Epithelial cell of proximal tubule (primary cell): ENCODE measurements at places on chromosomes 2 and 18.
A peak's percentile ranks its signal among the peaks of the same experiment; 100 is the strongest.

GRCh38 chr2:31442376-31442775 is 27.8 kb upstream of the XDH start:
- no peak for DNase-seq

DNA sequence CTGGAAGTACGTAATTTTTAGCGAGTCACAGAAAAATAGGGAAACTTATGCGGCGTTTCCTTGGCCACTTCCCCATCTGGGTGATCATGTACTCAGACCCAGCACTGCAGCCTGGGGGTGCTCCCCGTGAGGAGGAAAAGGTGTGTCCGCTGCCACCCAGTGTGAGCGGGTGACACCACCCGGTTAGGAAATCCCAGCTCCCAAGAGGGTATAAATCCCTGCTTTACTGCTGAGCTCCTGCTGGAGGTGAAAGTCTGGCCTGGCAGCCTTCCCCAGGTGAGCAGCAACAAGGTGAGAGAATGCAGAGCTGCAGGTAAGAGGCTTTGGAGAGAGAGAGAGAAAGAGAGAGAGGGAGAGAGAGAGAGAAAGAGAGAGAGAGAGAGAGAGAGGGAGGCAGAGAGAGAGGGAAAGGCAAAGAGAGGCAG is at the start of gene IL1R2:
IL1R2 (plus strand) TSS at position 240 of the 425 bp plus-strand sequence. CDS start 16,616 bp downstream, outside the sequence.
- no peak for DNase-seq

DNA sequence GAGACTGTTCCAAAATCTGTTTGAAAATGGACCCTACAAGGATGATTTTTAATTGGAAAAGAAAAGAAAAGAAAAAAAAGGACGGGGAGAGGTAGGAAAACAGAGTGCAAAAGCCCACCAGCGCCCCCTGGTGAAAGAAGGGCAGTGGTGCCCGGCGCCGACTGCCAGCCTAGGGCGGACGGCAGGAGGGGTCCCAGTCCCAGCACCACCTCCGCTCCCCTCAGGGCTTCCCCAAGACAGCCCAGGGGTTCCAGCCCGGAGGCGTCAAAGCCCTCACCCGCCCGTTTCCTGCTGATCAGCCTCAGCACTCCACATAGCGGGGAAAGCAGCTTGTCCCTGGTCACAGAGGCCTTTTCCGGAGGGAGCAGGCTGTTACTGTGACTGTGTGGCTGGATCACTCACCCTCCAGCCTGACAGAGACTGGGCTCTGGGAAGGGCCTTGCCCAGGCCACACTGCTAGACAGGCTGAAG is 213.9 kb downstream of the TFCP2L1 start:
- DNase-seq = no peak

GRCh38 chr2:153477636-153478288 is 800 bp downstream of the RPRM start:
- DNase-seq = no peak

DNA sequence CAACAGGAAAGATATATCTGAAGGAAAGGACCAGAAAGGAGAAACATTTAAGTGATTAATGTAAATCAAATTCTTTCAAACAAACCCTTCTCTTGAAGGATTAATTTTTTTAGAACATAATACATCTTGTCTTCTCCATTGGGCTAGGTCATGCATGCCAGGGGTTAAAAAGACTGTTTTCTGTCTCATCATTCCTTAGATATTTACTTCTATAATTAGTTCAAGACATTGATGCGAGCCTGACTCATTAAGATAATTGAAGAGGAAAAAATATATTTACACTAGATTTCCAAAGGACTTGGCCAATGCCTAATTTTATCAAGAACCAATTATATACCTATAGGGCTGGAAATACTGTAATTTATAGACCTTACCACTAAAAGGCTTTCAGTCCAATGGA is 166.6 kb upstream of the SETBP1 start:
- no peak for DNase-seq

GRCh38 chr2:58239243-58239925 is 1.7 kb downstream of the FANCL start:
- no peak for DNase-seq

DNA sequence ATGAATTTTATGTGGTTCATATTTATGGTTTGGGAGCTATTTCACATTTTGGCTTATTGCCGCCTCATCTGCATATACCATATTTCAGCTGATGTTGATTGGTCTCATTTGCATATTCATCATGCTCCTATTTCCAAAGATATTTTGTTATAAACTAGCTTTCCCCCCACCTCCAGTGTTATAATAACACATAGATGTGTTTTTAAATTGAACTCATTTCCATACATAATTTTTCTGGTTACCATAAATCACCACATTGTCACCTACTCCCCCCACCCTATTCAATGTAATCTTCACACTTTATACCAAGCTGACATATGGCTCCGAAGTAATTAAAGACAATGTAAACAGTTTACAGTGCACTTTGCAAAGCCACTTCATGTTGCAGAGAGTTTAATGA is 101.2 kb downstream of the FSHR start:
- no peak for DNase-seq

DNA sequence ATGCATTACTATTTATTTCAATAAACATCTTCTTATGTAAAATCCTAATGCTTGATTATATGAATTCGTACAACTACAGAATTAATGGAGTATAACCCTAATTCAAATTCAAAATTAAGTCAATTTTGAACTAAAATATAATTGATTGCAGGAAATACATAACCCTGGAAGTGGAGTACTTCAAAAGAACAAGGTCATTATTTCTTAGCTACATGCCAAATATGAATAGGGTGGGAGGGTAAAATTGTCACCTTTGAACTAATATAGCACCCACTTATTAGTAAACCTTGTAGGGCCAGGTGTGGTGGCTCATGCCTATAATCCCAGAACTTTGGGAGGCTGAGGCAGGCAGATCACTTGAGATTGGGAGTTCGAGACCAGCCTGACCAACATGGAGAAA is 895.4 kb upstream of the ACVR2A start:
- DNase-seq = no peak

- no peak for DNase-seq
Observed at GRCh38 chr2:222707689-222708273, 36.3 kb downstream of the MOGAT1 start.

GRCh38 chr2:29113891-29114321 is 1.3 kb upstream of the CLIP4 start:
- DNase-seq = no peak

DNA sequence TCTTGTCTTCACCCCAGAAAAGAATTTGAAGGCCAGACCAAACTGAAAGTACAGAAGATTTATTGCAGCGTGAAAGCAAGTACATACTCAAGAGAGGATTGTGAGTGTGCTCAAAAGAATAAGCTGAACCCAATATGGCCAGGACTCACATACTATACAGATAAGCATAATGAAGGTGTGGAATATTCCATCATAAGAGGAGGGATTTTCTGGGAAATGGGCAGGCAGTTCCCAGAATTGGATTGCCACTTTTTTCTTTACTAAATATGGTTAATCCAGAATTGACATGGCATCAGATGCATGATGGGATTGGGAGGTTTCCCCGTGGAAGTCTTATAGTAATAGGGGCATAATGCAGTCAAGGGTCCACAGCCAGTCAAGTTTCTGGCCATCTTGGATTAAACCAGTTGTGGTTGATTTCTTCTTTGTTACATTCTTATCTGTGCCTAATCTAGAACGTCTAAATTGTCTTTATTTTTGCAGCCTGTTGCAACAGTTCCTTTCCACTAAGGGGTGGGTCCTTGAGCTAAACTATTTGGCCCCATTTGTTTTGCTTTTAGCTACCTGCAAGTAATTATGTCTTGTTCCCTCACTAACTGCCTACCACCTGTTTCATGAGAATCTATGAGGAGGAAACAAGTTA is 9.0 kb downstream of the SP140L start:
- DNase-seq = no peak

DNA sequence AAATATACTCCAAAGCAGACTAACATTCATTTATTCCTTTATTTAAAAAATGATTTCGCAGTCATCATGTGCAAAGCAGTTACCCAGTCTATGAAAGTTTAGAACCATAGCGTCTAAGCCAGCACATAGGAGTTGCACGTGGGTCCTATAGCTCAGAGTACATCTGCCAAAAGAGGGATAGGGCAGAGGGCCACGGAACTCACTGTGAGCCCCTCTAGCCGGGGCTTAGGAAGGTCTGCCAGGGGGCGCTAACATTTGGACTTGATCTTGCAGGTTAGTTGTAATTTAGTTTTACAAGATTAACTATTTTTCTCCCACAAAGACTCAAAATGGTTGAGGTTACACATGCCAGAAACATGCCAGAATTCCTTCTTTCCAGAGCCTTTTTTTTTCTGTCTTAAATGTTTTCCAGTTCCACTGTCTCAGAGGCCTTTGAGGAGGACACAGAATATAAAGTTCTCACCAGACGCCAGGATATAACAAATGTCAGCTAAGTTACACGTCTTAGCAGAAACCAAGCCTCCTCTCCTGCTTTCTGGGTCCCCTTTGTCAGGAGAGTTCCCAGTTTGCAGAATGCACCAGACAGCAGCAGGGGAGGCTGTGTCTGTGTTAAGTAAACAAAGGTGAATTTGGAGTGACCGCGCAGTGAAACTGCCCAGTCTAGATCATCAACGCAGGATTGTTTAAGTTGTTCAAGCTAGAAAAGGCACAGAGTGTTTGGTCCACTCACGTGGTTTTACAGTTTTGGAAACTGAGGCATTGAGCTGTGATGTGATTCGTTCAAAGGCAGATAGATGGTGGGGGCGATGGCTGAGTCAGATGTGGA is 292.0 kb downstream of the PRKCE start:
- DNase-seq = no peak

DNA sequence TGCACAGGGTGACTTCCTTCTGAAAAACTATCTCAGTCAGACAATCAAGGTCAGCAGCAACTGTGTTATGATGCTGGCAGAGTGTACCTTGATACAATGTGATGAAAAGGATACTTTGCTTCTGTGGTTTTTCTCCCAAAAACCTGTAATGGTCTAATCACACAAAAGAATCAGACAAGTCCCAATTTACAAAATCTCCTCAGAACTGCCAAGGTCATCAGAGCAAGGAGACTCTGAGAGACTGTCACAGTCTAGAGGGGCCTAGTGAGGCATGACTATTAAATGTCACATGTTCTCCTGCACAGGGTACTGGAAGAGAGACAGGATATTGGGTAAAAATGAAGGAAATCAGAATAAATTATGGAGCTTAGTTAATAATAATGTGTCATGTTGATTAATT is 185.4 kb downstream of the ST6GAL2 start:
- DNase-seq = no peak

DNA sequence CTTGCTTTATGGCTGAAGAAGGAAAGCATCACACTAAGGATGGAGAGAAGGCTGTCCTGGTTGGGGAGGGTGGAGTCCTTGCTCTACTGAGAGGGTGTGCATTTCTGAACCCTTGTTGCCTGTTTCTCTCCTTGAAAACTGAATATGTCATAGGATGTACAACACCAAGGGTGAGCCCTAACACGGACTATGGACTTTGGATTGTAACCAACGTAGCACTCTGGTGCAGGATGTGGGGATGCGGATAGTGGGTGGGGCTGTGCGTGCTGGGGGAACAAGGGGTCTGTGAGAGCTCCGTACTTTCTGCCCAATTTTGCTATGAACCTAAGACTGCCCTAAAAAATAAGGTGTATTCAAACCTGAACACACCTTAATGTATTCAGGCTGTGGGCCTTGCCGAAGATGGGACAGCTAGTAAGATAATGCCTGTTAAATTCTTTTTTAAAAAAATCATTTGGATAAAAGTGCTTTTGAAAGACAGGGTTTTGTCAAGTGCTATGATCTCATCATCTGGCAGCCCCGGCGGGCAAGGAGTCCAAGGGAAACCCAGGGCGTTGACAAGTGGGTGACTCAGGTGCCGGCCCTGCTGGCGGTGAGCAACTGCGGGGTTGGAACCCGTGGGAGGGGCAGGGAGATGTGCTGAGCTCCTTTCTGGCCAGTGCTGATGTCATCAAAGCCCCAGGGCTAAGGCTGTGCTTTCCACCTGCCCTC is 54.0 kb downstream of the GATA6 start:
- peak; percentile 76 for DNase-seq
